ENCODE measurements at places on chromosomes 13 and 19.

DNA sequence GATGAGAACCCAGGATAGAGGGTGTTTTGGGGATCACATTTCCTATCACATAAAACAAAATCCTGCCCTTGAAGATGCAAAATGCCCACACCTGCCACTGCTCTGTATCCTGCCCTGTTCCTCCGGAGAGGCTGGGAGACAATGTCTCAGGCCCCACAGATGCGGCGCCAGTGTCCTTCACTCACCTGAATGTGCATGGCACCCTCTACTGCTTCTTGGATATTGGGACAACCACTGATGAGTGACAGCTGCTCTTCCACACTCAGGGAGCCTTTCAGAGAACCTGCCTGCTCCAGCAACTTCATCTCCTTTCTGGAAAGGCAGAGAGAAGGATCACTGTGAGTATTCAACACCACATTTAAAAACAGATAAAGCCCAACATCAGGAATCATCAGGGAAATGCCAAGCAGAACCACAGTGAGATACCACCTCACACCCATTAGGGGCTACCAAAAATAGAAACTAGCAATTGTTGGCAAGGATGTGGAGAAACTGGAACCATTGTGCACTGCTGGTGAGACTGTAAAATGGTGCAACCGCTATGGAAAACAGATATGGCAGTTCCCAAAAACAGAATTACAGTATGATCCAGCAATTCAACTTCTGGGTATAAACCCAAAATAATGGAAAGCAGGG lies 36.4 kb downstream of the CRYL1 start:
- peak; percentile 57 for DNase-seq

DNA sequence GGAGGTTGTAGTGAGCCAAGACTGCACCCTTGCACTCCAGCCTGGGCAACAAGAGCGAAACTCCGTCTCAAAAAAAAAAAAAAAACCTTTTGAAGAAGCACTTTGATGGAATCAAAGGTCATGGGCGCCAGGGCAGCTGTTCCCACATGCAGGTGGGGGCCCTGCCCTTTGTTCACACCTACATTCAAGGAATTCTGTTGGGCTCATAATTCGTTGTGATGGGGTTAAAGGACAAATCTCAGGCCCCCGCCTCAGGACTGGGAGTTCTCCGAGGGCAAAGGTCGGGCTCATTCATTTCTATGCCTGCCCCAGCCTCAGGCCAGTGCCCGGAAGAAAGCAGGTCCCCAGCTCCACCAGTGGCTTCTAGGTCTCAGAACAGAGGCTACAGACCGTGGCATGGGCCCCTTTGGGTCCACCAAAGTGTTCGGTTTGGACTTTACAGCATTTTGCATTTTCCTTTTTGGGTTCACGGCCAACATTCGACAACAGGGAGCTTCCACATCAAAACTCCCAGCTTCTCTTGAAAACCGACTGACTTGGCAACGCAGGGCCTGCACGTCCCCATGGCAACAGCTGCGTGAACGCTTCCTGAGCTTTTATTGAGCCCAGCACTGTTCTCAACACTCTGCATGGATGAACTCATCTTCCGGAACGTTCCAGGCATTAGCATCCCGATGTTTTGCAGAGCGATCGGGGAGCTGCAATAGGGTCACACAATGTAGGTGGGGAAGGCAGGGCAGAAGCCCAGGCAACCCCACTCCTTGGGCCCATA lies 10.1 kb upstream of the GTF2F1 start:
- no peak for DNase-seq

GRCh38 chr13:28657784-28658538 lies 969 bp upstream of the POMP start:
- no peak for DNase-seq

DNA sequence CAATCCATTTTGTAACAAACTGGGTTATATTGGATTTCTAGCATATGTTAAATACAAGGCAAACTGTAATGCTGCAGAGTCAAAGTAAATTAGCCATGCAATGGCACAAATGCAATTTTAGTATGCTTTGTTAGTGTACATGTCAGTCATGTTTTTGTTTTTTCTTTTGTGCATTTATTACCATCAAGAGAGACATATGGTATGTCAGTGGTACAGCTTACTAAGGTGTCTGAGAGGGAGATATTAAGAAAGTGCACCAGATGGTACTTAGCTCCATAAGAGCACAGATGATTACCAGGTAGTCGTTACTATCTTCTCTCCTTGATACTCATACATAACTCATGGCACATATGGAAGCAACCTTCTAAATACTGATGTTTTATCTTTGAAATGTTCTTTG lies 550.3 kb downstream of the GPC5 start:
- no peak for DNase-seq

All from CD4-positive, alpha-beta T cell treated with Interleukin-6 at 100 ng/mL for 8 hours (primary cell).